ENCODE measurements at places on chromosomes 12 and 14.
A peak's percentile ranks its signal among the peaks of the same experiment; 100 is the strongest.

GRCh38 chr14:78162202-78162601 is 8.0 kb upstream of the NRXN3 start:
- no peaks in the 10 kb centered on the region for H3K36me3 ChIP-seq
- no peaks in the 10 kb centered on the region for H3K4me1 ChIP-seq
- no peaks in the 10 kb centered on the region for H3K27me3 ChIP-seq
- H3K4me3 ChIP-seq, result no peak overlapping the region
- no peak overlapping the region for H3K27ac ChIP-seq
- DNase-seq, result no peak

DNA sequence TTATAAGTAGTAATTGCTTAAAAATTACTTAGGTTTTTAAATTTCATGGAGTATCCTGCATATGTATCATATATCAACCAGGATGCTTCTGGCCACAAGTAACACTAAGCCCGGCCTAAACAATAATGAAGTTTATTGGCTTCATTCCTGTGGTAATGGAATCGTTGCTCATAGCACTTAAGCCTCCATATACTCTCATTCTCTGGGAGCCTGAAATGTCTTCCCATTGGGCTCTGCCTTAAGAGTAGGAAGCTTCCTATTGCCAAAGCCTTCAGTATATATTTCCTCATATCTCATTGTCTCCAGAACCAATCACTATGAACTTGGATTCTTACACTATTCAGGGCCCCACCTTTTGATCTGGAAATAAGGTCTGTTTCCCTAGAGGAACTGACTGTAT is 83.8 kb upstream of the DNM1L start:
- no peak for DNase-seq
- no peak overlapping the region for H3K27ac ChIP-seq
- H3K4me1 ChIP-seq, result no peaks in the 10 kb centered on the region
- no peak overlapping the region for H3K4me3 ChIP-seq
- no peaks in the 10 kb centered on the region for H3K27me3 ChIP-seq

DNA sequence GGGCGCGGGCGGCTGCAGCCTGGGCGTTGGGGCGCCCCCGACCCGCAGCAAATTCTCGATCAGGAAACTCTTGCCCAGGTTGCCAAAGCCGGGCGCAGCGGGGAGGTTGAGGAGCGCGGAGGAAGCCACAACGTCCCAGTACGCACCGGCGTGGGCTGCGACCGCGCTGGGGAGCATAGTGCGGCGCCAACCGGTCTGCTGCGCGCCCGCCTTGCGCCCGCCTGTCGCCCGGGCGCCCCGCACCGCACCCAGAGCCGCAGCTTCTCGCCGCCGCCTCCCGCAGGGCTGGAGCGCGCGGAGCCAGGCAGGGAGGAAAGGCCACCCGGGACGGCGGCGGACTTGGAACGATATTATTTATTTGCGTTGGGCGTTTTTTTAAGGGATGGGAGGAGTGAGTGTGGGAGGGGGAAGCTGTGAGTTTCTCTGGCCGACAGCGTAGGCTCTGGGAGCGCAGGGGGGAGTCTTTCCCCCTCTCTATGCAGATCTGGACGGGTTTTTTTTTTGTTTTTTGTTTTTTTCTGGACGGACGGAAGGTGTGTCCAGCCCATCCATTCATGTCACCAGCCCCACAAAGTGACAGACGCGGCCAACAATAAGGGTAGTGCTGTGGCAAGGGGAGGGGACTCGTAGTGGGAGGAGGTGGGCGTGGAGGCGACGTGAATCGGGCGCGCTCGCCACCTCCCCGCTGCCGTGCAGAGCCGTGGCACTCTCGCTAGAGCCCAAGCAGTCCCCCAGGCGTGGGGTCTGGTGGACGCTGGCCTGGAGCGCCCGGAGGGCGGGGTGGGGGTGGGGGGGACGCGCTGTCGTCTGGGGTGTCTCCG is at the start of gene DBX2:
TSS of gene DBX2 (minus strand) at position 349 of the 821 bp plus-strand sequence. CDS start at position 177, 172 bp downstream.
- H3K27ac ChIP-seq, result no peak within 1 kb of the TSS
- no peak within 1 kb of the TSS for H3K4me3 ChIP-seq
- no peak for DNase-seq
- no peaks in the 10 kb centered on the region for H3K36me3 ChIP-seq
- H3K27me3 ChIP-seq, result no peaks in the 10 kb centered on the region

DNA sequence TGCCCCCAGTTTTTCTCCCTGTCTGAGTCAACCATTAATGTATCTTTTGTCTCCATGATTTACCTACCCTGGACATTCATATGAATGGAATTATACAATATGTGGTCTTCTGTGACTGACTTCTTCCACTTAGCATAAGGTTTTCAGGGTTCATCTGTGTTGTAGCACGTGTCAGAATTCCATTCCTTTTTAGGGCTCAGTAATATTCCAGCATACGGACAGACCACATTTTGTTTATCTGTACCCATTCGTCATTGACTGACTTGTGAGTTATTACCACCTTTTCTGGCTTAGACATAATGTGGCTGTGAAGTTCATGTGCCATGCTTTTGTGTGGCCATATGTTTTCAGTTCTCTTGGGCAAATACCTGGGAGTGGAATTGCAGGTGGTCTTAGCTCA is 37.9 kb downstream of the TSPAN9 start:
- H3K27ac ChIP-seq, result no peak overlapping the region
- no peaks in the 10 kb centered on the region for H3K36me3 ChIP-seq
- H3K4me3 ChIP-seq, result no peak overlapping the region
- peaks cover 7% of the 10 kb centered on the region for H3K4me1 ChIP-seq
- H3K27me3 ChIP-seq, result no peaks in the 10 kb centered on the region
- no peak for DNase-seq

DNA sequence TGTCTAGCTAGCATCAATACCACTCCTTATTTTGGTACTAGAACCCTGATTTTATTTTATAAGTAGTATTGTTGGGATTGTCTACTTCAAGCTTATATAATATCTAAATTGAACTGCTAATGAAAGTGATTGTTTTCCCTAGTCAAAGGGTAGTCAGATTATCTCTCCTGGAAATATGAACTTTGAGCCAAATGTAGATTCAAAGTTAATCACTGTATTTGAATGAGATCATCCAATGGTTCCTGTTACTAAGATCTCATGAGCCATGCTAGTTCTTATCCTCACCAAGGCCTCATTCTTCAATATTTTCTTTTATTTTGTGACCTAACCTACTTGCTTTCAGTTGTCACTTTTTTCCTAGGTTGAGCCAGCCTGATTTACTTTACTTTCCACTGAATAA is 276.7 kb downstream of the RASSF9 start:
- H3K4me1 ChIP-seq, result no peaks in the 10 kb centered on the region
- no peak overlapping the region for H3K27ac ChIP-seq
- no peaks in the 10 kb centered on the region for H3K36me3 ChIP-seq
- no peaks in the 10 kb centered on the region for H3K27me3 ChIP-seq

GRCh38 chr14:69298131-69299071 is 38.4 kb downstream of the GALNT16 start:
- no peaks in the 10 kb centered on the region for H3K36me3 ChIP-seq
- H3K27me3 ChIP-seq, result no peaks in the 10 kb centered on the region
- H3K4me3 ChIP-seq, result no peak overlapping the region
- no peak overlapping the region for H3K27ac ChIP-seq
- DNase-seq, result no peak

- peak; percentile 31 for DNase-seq
- peaks cover 12% of the 10 kb centered on the region for H3K4me1 ChIP-seq
- H3K4me3 ChIP-seq, result peak overlapping the region; percentile 75
- H3K27me3 ChIP-seq, result peaks cover 22% of the 10 kb centered on the region
- H3K27ac ChIP-seq, result no peak overlapping the region
- no peaks in the 10 kb centered on the region for H3K36me3 ChIP-seq
These were observed 202.8 kb downstream of the TTC8 start for GRCh38 chr14:89027097-89027740.

- H3K27ac ChIP-seq, result no peak overlapping the region
- DNase-seq, result no peak
- H3K4me3 ChIP-seq, result no peak overlapping the region
- H3K36me3 ChIP-seq, result no peaks in the 10 kb centered on the region
These were observed 167.8 kb downstream of the TTC6 start for GRCh38 chr14:37763266-37763665.

DNA sequence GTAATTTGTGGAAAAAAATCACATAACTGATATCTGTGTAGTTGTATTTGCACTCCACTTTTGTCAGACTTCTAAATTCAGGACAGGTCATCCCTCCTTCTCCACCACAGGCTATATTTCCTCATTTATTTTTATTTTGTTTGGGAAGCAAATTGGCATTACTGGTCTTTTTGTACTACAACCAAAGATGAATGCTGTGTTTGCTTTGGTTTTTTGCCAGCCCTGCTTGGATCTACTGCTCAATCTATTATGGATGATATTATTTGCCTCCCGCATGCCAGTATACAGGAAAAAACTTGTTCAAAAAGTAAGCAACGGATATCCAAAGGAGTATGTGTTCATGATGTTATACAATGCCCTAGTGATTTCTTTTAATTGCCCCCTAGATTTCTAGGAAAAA is 948.8 kb downstream of the TRHDE start:
- H3K27ac ChIP-seq, result no peak overlapping the region
- H3K27me3 ChIP-seq, result no peaks in the 10 kb centered on the region
- no peaks in the 10 kb centered on the region for H3K36me3 ChIP-seq
- no peaks in the 10 kb centered on the region for H3K4me1 ChIP-seq

DNA sequence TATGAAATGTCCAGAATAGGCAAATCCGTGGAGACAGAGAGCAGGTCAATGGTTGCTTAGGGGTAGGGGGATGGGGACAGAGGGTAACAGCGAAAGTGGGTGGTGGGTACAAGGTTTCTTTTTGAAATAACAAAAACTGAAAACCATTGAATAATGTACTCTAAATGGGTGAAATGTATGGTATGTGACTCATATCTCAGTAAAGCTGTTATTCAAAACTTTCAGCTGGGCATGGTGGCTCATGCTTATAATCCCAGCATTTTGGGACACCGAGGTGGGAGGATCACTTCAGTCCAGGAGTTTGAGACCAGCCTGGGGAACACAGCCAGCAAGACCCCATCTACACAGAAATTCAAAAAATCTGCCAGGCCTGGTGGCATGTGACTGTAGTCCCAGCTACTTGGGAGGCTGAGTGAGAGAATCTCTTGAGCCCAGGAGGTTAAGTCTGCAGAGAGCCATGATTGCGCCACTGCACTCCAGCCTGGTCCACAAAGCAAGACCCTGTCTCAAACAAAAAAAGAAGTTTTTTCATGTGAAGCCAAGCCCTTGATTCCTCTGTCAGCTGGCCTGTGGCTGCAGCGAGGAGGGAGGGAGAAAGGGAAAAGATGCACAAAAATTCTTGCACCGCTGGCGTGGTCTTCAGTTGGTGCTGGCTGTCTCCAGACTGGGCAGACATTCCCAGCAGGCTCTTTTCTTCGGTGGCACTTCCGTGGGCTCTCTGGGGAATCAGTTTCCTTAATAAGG is 248.2 kb downstream of the SLC41A2 start:
- H3K36me3 ChIP-seq, result no peaks in the 10 kb centered on the region
- no peak for DNase-seq
- no peaks in the 10 kb centered on the region for H3K4me1 ChIP-seq
- no peak overlapping the region for H3K27ac ChIP-seq
- H3K27me3 ChIP-seq, result no peaks in the 10 kb centered on the region
